ENCODE measurements at places on chromosomes 11 and 22.
A peak's percentile ranks its signal among the peaks of the same experiment; 100 is the strongest.

DNA sequence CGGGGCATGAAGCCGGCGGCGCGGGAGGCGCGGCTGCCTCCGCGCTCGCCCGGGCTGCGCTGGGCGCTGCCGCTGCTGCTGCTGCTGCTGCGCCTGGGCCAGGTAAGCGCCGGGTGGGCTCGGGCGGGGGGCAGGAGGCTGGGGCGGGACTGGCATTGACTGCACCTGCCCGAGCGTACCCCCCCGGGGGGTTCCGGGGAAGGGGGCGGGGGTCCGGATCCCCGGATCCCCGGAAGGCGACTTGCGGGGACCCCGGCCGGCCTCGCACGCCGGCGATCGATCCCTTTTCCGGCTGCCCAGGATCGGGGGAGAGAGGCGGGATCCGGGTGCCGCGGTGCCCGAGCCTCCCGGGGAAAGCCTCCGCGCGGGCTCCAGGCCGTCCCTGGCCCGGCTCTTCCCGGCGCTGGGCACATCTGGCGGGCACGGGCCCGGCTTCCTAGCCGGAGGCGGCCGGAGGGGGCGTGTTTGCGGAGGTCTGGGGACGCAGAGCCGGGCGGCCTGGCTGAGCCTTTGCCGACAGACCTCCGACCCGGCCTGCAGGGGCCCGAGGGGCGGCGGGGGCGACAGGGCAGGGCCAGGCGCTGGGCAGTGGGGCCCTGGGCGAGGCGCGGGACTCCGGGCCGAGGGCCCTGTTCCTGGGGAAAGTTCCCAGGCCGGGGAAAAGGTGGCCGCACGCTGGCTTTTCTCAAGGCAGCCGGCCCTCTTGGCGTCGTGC is 705 bp downstream of the PTPRJ start:
- peak; percentile 87 for DNase-seq

GRCh38 chr11:120633616-120634393 is 122.3 kb downstream of the GRIK4 start:
- no peak for DNase-seq

DNA sequence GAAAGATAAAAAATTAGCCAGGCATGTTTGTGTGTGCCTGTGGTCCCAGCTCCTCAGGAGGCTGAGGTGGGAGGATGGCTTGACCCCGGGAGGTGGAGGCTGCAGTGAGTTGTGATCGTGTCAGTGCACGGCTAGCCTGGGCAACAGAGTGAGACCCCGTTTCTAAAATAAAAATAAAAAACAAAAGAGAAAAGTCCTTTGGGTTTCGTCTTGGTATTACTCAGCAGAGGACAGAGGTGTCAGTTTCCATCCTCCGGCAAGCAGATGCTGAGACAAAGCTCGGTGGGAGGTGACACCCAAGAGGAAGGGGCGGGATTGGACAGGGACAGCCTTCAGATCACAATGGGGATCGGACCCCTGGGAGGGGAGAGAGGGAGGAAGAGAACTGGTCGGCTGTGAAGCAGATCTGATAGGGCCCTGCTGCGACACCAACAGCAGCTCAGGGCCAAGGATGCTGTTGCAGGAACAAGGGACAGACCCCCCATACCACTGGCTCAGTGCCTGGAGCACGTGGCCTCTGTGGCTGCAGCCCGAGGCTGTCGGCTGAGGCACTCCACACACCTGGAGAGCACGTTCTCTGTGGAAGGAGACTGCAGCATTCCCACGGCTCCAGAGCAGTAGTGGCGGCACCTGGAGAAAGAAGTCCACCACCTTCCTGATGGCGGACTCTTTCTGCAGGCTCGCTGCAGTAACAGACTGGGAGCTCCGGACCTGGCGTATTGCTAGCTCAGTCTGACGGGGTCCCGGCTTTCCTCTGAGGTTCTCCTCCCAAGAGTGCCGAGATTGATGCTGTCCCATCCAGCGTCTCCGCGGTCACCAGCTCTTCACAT is 5.2 kb upstream of the BID start:
- DNase-seq = no peak

GRCh38 chr11:119178166-119178680 is 7.1 kb upstream of the NHERF4 start:
- DNase-seq = no peak

DNA sequence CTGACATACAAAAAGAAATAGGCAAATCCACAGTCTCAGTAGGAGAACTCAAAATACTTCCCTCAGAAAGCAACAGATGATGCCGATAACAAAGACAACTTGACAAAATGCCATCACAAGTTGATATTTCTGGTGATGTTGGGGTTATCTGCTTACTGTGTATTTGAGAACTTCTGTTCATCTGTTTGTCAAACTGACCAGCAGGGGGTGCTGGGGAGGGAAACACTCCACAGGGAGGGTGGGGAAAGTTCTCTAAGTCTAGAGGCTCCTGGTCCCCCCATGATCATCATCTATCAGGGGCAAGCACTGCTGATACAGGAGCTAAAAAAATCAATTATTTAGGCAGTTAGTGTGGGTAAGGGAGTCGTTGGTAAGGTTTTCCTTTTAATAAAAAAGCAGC is 19.2 kb downstream of the GLYATL1 start:
- no peak for DNase-seq

- peak; percentile 76 for DNase-seq
Observed at GRCh38 chr11:134794192-134794591, 382.1 kb upstream of the B3GAT1 start.

- no peak for DNase-seq
Observed at GRCh38 chr11:15780837-15781236, 575.5 kb downstream of the SOX6 start.

- DNase-seq = no peak
Observed at GRCh38 chr22:45308957-45309421, 745 bp upstream of the FAM118A start.

DNA sequence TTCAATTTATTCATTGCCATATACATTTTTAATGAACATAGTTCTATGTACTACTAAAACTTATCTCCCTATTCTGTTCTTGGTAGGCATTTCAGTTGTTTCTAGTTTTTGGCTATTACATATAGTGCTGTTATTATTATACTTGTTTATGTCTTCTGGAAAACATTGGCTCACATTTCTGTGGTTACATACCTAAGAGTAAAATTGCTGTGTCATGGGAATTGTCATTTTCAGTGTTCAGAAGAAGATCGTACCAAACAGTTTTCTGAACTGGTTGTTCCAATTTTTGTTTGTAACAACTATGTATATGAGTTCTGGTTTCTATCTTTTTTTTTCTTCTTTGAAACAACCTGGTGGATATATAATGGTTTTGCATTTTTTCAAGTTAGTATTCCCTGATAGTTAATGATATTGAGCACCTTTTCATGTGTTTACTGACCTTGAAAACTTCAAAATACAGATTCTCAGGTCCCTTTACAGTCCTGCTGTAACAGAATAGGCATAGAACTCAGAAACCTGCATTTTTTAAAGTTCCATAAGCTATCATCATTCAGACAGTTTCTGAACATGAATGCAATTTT is 230.7 kb downstream of the JRKL start:
- DNase-seq = no peak

- DNase-seq = no peak
Observed at GRCh38 chr11:45922425-45923082, at the start of gene LARGE2. Gene LARGE2 (plus strand): TSS chr11:45922656. CDS start chr11:45922883, 227 bp downstream.

DNA sequence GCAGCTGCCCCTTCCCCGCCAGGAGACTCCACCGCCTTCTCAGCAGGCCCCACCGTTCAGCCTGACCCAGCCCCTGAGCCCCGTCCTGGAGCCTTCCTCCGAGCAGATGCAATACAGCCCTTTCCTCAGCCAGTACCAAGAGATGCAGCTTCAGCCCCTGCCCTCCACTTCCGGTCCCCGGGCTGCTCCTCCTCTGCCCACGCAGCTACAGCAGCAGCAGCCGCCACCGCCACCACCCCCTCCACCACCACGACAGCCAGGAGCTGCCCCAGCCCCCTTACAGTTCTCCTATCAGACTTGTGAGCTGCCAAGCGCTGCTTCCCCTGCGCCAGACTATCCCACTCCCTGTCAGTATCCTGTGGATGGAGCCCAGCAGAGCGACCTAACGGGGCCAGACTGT is 42.6 kb downstream of the PPP2R1B start:
- DNase-seq = no peak

DNA sequence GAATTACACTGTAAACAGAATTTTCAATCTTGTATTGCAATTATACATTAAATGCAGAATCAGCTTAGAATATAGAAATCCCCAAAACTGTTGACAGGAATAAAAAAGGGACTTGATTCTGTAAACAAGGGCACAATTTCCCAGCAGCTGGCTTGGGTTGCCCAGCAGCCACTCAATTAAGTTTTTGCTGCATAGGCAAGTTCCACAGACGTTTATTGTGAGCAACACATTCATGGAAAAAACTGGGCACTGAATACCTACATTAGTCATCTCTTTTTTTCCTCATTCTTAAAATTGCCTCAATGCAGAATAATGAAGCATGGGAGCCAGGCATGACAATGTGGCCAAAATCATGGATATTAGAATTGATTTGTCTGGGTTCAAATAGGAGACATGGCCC is 421.8 kb upstream of the ANO5 start:
- no peak for DNase-seq
